ENCODE measurements at places on chromosomes 6 and 20.

DNA sequence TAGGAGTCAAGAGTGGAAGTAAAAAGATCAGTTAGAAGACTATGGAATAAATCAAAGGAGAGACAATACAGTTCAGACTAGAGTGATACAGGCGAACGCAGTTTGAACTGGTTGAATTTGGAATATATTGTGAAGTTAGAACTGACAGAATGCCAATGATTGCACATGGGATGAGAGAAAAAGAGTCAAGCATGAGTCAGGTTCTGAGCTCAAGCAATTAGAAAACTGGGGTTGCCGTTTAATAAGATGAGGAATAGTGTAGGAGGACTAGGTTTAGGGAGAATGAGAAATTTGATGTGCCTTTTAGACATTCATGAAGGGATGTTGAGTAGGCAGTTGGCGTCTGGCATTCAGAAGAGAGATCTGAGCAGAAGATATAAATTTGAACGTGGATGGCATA, 8.0 kb downstream of the RNF217 start:
- no peak for DNase-seq

DNA sequence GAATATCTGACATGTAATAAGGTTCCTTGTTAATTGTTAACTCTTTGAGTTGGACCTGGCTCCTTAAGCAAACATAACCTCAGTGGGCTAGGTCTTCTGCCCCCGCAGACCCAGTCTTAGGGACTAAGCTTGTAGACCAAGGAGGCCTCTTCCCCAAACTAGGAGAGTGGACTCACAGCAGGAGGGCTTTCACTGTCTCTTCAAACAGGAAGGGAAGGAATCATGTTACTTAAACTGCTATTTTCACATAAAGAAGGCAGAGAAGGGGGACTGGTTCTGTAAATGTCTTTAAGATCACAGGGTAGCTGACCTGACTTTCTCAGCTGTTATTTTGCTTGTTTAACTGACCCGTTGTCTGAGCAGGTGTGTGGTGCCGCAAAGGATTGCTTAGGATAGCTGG, 34.9 kb upstream of the PRDM1 start:
- no peak for DNase-seq

DNA sequence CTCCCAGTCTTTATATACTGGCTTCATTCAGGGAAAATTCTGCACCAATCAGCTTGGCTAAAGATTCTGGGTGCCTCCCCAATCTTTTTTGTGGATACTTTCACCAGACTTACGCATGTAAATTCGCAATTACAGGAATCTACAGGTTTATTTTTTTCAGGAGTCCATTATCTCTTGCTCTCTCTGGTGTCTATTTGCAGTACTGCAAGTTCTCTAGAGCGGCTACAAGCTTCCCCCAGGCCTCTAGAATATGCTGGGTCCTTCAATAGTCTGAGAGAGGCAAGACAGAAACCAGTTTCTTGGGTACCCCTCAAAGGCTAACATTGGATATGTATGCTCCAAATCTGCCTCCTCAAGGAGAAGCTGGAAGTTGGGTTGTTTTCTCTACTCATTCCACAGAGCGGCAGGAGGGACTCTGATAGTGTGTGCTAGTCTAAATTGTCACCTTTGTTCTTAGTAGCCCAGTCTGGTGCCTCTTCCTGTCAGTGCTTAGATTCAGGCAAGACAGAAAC, 58.5 kb downstream of the SUN5 start:
- no peak for DNase-seq

- peak; percentile 16 for DNase-seq
Measured at GRCh38 chr6:38997128-38997761, 51.3 kb upstream of the GLP1R start.

DNA sequence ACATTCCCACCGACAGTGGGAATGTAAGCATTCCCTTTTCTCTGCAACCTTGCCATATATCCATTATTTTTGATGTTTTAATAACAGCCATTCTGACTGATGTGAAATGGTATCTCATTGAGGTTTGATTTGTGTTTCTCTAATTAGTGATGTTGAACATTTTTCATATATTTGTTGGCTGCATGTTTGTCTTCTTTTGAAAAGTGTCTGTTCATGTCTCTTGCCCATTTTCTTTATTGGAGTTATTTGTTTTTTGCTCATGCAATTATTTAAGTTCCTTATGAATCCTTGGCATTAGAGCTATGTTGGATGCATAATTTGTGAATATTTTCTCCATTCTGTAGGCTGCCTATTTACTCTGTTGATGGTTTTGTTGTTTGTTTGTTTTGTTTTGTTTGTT, 18.0 kb upstream of the ABT1 start:
- no peak for DNase-seq

- DNase-seq = no peak
Measured at GRCh38 chr20:47502271-47503239, 868 bp downstream of the NCOA3 start.

- no peak for DNase-seq
Measured at GRCh38 chr6:3357678-3358077, 98.9 kb downstream of the PSMG4 start.

DNA sequence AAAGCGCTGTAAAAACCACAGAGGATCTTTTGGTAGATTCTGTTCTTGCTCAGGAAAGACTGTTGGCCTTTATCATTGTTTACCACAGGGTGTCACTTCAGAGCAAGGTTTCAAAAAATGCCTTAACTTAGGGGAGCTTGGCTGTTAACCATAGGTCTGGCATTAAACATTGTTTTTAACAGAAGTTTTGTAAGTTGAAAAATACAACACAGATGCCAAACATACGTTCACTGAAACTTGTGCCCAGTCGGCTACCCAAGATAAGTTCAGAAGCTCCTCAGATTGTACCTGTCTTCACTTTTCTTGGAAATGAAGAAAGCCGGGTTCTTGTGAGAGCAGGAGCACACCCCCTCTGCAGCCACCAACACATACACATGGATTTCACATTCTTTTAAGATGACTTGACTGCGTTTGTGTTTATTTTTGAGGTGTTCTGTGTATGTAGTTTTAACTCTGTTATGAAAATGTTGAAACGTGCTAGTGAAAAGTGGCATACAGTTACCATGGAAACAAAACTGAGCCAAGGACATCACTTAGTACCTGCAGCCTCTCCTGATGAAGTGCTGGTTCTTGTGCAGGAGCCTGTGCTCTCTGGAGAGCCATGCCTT, 64.9 kb downstream of the SYCP2L start:
- DNase-seq = no peak

DNA sequence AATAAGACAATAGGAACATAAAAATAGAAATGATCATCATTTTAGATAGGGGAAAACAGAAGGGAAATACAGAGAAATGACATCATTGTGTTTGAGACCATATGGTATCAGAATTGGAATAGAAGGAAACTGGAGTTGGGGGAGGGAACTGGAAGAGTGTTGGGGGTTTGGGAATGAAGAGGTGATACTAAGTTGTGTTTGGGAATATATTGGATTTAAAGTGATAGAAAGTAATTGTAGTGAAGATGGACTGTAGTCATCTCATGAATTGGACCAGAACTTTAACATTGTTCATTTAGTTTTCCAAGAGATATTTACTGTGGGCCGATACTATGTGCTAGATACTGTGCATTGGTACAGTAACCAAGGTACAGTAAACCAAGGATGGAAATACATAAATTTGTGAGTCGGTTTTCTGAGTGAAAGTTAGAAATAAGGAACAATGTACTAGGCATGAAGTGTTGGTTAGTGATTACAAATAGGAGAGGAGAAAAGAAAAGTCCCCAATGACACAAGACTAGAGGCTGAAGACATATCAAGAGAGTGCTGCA, 32.3 kb downstream of the KCNQ5 start:
- no peak for DNase-seq

DNA sequence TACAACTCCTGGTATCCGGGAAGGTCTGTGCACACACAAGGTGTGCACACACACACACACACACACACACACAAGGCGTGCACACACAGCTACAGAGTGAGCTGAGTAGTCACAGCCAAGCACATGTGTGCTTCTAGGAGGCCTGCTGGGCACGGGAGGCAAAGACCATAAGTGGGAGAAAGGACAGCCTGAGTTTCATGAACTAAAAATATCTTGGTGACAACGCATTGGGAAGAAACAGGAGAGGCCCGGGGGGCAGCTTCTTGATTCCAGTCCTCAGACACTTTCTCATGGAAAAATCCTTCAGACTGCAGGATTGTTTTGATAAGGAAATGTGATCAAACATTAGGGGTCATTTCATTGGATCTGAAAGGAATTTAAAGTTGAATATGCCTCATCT, 2.6 kb downstream of the TRAF3IP2 start:
- no peak for DNase-seq

DNA sequence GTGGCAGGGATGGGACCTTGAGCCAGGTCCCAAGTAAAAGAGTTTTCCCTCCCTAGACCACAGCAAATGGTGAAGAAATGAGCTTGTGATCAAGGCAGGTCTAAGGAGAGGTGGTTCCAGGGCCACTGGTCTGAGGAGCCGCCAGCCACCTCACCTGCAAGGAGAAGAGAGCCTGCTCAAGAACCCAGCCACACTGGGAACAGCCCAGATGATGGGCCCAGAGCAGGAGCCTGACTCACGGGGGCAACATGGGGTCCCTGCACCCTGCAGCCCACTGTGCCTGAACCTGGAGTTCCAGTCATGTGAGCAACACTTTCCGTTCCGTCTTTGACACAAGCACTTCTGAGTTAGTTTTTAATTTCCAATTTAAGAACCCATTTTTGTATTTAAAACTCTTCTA, 204.5 kb upstream of the CDH4 start:
- no peak for DNase-seq

DNA sequence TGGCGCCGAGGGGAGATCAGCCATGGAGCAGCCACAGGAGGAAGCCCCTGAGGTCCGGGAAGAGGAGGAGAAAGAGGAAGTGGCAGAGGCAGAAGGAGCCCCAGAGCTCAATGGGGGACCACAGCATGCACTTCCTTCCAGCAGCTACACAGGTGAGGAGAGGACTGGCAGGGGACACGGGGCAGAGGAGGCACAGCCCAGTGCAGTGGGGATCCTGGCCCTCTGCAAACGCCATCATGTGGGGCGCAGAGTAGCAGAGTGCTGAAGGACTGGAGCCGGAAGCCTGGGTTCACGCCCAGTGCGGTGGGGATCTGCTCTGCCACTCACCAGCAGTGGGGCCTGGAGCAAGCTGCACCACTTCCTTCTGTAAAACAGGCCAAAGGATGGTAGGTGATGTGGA, 41.1 kb upstream of the FANCE start:
- DNase-seq = no peak

DNA sequence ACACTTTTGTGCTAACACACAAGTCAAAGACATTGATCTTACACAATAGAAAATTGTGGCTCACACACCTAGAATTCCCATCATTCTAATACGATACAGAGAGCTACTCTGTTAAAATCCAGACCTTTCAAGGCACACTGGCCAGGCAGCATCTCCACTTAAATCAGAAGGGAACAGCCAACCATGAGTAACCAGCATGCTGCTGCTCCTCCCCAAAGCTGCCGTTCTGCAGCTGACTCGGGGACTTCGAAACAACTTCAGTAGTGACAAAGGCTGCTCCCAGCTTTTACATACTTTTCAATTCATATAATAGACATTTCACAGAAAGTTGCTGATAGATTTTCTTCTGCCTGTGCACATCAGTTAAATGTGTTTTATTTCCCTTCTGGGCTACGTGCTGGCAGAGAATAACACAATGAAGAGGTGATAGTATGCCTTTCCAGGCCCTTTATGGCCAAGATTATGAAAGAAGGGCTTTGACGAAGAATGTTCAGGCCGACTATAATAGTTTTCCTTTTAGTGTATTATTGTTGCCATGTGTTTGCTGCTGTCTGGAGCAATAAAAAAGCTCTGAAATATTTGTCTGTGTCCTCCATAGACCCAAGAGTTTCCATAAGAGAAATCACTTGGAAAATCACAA, 159.0 kb downstream of the GMDS start:
- DNase-seq = no peak

DNA sequence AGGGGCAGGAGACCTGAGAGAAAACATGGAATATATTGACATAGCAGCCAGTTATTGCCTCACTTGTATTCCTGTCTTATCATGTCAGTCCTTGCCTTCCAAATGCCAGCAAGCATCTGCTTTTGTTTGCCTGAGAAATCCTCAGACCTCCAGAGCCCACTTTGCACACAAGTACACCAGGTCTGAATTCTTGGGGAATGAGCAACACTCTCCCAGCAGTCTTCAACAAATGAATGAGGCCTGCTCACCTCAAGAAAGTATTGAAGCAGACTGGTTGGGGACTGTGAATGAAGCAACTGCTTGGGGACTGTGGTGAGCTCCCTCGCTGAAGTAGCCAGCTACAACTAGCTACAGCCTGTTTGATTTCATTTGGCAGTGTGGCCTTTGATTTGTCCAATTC, 172.8 kb upstream of the SPTLC3 start:
- no peak for DNase-seq

DNA sequence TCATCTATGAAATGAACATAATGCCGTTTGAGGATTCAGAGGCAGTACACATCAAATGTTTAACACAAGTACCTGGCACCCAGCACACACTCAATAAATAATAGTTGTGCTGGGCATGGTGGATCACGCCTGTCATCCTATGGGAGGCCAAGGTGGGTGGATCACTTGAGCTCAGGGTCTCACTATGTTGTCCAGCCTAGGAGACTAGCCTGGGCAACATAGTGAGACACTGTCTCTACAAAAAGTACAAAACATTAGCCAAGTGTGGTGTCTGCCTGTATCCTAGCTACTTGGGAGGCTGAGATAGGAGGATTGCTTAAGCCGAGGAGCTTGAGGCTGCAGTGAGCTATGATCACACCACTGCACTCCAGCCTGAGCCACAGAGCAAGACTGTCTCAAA, 98.1 kb upstream of the SALL4 start:
- DNase-seq = no peak

- DNase-seq = no peak
Measured at GRCh38 chr6:99216959-99217358, 132.5 kb downstream of the FAXC start.

DNA sequence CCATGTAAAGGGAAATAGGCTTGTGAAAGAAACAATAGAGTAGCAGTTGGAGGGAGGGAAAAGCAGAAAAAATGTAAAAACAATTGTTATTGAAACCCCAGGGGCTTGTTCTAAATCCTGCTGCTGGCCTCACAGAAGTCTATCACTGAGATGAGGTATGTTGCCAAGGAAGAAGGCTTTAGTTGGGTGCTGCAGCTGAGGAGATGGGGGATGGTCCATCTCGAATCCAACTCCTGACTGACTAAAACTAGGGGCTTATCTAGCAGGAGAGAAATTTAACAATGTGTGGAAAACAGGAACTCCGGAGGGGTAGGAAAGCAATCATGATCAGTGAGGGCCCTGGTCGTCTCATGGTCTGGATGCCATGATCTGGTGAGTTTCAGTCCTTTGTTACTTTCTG, 225.0 kb upstream of the EXOC2 start:
- no peak for DNase-seq

Measured in stimulated activated CD4-positive, alpha-beta T cell treated with anti-CD3 and anti-CD28 coated beads, Interleukin-4, amount 100 ng/mL, for 48 hours (primary cell).